T47D (cell line): ENCODE measurements at places on chromosomes 5 and 9.

GRCh38 chr5:30183795-30184194 lies 1009.7 kb upstream of the CDH6 start:
- no peak for DNase-seq

DNA sequence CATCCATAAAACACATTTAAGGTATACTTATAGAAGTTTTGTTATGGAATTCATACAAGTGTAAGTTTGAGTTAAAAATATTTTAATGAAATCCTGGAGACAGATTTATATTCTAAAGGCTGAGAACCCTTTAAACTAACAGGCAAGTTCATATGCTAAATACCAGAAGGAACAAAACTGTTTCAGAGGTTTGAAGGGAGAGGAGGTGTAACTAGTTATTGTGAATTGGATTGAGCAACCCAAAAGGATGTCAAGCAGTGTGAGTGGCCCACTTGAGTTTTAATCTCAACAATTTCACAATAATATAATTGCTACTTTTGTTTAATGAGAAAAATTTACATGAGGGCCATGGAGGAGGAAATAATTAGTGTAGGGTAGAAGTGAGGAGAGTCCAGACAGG lies 348.5 kb upstream of the ACTBL2 start:
- no peak for DNase-seq

DNA sequence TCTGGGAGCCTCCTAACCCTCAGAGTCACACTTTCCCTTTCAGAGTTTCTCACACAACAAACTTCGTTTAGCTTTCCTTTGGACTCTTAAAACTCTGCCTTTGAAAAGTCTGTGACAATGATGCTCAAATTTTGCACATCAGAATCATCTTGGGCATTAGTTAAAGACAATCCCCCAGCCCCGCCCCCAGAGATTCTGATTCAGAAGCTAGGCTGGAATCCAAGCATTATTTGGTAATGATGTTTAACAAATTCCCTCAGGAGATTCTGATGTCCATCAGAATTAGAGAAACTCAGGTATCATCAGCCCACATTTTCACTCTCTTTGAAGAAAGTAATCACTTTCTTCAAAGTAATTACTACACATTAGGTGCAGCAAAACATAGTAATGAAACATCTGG lies 9.6 kb upstream of the PLPP1 start:
- no peak for DNase-seq

DNA sequence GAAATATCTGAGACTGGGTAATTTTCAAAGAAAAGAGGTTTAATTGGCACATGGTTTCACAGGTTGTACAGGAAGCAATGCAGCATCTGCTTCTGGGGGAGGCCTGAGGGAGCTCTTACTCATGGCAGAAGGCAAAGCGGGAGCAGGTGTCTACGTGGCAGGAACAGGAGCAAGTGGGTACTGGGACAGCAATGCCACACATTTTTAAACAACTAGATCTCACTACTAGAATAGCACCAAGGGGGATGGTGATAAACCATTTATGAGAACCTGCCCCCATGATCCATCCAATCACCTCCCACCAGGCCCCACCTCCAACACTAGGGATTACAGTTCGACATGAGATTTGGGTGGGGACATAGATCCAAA lies 47.6 kb upstream of the HOMER1 start:
- DNase-seq, result no peak

GRCh38 chr9:137520614-137521404 lies 29.4 kb downstream of the PNPLA7 start:
- DNase-seq, result no peak

GRCh38 chr9:111078391-111079038 lies 40.2 kb upstream of the LPAR1 start:
- DNase-seq, result no peak

- DNase-seq, result no peak
Measured at GRCh38 chr5:38622723-38623129, 66.3 kb upstream of the LIFR start.

DNA sequence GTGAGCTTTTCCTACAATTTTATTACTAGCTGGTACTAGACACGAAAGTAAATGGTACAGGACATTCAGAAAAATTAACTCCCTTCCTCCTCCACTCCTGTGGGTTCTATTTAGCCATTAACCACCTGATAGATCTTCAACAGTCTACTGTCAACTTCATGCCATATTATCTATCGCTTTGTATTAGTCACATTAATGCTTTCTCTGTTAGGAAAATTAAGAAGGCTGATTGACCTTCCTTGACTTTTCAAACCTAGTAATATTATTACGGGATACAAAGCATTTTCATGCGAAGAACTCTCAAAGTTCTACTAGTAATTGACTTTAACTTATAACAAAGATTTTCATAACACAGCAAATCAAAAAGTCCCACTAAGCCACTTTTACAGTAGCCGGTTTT lies 1.2 kb downstream of the TEX10 start:
- no peak for DNase-seq

DNA sequence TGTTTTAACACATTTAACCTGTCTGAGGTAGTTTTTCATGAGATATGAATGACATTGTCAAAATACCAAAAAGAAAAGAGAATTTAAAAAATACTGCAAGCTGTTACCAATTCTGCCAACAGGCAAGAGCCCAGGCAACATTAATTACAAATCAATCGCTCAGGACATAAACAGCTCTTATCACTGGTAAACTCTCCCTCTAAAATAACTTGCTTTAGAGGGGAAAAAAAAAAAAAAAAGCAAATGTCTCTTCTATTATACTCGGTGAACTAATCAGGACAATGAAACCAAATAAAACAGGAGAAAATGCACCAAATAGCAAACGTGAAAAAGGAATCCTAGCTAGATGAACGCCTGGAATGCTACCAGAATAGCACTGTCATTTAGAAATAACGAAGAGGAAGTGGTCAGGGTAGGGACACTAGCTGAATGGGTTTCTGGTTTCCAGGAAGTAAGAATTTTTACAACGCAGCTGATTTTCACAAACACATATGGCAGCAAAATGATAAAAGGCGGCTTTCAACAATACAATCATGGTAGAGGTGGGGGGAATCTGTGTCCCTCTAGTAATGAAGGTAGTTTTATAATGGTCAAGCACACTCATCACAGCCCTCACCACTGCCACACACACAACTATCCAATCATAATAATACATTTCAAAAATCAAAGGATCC lies 94.9 kb downstream of the DENND1A start:
- no peak for DNase-seq

DNA sequence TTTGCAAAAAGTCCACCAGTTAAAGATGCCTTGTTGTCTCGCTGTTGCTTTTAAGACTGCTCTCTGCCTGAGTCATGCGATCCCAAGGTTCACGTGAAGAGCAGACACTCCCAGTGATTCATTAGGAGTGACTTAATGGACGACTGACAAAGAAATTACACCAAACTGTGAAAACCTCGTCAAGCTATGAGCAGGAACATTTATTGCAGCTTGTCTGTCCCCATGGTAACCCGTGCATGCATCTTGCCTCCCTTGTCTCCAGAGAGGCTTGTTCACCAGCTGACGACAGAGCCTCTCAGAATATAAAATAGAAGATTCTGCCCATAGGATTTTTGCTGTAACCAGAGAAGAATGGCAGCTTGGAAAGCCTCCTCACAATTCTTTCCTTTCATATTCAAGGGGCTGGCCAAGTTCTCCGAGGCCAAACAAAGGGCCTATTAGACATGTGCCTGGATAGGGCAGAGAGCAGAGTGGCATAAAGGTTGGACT lies 352.7 kb downstream of the SPOCK1 start:
- DNase-seq, result no peak

- no peak for DNase-seq
Measured at GRCh38 chr5:5675511-5675910, 253.0 kb downstream of the ICE1 start.

GRCh38 chr5:114419067-114419388 lies 57.2 kb downstream of the KCNN2 start:
- DNase-seq, result no peak

- DNase-seq, result no peak
Measured at GRCh38 chr9:9091387-9091786, 1291.8 kb upstream of the DMAC1 start.

DNA sequence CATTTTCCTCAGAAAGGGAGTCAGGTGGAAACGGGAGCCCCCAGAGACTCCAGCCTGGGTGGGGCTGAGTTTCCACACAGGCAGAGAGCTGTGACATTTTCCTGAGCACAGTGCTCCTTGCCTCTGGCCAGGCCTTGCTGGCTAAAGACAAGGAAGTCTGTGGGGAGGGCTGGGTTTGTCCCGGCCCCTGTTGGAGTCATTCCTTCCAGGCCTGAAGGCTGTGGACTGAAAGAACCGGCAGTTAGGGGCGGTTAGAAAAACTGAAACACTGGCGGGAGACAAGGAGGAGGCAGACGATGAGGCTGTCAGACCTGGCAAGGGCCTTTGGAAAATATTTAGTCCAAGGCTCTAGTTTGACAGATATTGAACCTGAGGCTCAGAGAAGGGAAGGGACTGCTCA lies 29.9 kb downstream of the COL15A1 start:
- no peak for DNase-seq

DNA sequence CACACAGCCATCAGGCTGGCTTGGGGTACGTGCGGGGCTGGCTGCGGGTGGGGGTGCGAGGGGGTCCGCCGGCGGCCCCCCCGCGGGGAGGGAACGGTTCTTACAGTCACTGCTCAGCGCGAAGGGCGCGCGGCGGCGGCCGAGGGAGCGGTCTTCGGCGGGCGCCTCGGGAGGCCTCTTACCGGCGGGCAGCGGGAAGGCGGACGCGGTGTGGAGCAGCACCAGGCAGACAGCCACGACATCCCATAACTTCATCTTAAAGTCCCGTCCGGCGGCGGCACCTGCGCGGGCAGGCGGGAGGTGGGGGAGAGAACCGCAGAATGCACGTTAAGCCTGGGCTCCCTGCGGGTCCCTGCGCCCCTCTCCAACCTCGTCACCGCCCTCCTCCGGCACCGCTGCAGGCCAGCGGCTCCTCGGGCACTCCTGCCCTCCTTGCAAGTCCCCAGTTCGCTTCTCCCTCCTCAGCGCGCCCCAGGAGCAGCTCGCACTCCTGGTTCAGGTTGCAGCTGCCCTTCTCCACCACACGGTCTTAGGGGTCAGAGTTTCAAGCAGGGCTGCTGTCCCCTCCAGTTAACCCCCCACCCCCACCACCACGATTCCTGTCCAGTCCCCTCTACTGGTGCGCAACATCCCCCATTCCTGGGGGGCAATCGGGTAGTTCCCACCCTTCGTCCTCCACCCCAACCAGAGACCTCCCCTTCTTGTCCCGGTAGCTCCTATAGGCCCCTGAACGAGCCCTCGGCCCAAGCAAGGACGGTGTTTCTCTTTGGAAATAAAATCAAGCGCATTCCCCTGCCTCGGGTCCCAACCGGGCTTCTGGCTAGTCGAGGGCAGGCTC lies 5.1 kb downstream of the GDNF start:
- no peak for DNase-seq

- DNase-seq, result no peak
Measured at GRCh38 chr5:79694652-79695051, 5.0 kb downstream of the CMYA5 start.

- DNase-seq, result peak; percentile 10
Measured at GRCh38 chr9:123615381-123615780, 259.4 kb downstream of the CRB2 start.

DNA sequence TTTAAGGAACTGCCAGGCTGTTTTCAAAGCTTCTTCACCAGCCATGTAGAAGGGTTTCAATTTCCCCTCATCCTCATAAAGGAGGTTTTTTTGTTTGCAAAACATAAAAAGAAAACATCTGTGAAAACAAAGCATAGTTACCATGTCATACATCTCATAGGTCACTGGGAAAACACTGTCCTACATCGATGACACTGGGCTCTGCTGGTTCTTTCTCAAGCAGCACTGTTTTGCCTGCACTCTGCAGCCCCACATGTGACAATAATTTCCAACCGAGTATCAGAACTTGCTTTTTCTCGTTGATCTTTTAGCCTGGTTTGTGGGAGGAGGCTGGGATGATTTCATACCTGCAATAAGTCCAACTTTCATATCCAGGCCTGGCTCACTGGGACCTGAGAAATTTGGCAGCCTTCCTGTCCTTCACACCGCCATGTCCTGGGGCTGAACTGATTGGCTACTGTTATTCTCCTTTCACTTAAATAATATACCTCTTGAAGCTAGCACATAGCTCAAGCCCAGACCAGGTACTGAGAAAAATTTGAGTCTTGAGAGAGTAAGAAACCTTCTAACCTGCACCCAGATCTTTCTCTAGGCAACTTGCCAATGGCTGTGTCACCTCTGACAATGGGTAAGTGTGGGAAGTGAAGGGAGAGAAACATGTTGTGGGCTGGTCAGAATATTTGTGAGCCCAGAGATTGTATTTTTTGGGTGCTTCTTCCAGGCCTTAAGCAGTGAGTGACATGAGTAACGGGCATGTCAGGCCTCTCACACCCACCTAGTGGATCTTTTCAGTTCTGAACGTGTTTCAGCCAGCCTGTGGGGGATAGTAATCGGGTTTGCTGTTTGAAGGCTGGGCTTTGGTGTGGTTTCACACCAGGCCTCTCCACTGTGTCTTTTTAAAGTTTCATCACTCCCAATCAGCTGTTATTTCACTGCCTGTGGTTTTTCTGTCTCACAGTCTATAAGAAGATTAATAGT lies 502.8 kb downstream of the NTRK2 start:
- DNase-seq, result no peak

DNA sequence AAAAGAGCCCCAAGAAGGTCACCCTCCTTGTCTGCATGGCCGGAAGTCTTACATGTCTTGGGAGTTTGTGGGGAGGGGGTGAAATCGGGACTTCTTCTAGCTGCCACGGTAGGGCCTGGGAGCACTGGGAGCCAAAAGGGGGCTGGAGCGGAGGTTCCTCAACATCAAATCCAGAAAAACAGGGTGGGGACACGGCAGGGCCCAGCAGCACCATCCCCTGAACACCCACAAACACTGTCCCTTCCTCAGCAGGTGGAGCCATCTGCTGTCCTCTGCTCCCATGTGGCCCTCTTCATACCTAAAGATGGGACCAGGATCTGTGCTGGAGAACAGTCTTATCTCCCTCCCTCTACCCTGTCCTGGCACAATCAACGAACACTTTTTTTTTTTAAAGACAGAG lies 2.7 kb downstream of the TERT start:
- DNase-seq, result peak; percentile 4

- no peak for DNase-seq
Measured at GRCh38 chr9:79104216-79104615, 467.5 kb upstream of the TLE4 start.

GRCh38 chr5:5424736-5425135 lies 2.3 kb downstream of the ICE1 start:
- no peak for DNase-seq

GRCh38 chr9:638152-638551 lies 203.3 kb upstream of the DMRT1 start:
- no peak for DNase-seq

GRCh38 chr9:131559421-131560000 lies 14.2 kb downstream of the PRRT1B start:
- DNase-seq, result peak; percentile 38

GRCh38 chr5:163433271-163433670 lies 4.1 kb upstream of the CCNG1 start:
- no peak for DNase-seq

- peak; percentile 33 for DNase-seq
Measured at GRCh38 chr5:147690595-147690994, 91.9 kb downstream of the JAKMIP2 start.

- DNase-seq, result no peak
Measured at GRCh38 chr5:24899180-24899579, 254.4 kb upstream of the CDH10 start.
